CD4-positive, alpha-beta T cell treated with Interferon alpha-2 for 1 hour (primary cell): ENCODE measurements at places on chromosomes 5 and 9.

DNA sequence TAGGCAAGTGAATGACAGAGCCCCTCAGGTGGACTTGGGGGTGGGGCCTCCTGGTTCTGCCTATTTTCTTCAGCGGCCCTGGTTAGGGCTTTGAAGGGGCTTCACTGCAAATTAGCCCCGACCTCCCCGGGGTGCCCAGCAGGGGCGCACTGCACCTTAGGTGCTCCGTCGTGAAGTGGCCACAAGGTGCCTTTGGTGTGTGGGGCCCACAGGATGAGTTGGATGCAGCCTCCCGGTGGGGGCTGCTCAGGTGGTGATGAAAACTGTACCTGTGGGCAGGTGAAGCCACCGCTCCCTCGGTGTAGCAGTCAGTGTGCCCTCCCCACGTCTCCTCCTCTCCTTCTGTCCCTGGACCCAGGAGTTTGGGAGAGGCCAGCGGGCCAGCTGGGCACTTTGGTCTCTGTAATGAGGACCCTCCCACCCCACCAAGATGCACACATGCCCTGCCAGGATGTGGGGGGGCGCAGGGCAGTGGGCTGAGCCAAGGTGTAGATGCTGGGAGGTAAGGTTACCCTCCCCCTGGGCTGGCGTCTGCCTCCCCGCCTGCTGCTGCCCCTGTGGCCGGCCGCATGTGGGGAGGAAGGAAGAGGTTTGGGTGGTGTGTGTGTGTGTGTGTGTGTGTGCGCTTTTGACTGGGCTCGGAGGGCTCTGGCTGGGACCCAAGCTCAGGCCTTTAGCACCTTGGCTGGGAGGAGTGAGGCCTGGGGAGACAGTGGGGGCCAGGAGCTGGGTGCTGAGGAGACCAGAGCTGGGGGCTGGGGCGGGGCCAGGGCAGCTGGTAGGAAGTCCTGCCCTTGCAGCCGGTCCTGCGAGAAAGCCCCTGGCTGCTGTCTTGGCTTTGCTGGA is 55.6 kb downstream of the RXRA start:
- DNase-seq, result peak; percentile 68

GRCh38 chr5:91493086-91493485 is 110.0 kb upstream of the ARRDC3 start:
- DNase-seq, result no peak

- no peak for DNase-seq
Observed at GRCh38 chr9:6106711-6107339, 91.4 kb upstream of the RANBP6 start.

DNA sequence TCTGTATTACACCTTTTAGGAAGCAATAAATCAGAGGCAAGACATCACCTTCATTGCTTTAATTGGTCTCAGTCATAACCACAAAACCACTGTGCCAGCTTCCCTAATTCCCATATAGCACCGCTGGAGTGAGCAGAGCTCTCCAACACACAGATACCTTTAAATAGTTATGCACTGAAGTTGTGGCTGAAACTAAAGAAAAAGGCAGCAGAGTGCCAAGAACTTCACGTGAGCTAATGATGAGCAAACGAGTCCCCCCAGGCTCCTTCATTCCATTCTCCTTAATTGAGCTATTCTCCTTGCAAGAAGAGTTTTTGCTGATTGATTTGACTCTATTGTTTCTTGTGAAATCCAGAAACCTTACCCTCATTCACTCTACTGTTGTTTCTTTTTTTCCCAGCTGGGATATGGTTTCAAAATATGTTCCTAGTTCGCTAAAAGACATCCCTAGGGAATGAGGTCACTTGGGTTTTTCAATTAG is 501.5 kb downstream of the SPATA31D1 start:
- DNase-seq, result no peak

DNA sequence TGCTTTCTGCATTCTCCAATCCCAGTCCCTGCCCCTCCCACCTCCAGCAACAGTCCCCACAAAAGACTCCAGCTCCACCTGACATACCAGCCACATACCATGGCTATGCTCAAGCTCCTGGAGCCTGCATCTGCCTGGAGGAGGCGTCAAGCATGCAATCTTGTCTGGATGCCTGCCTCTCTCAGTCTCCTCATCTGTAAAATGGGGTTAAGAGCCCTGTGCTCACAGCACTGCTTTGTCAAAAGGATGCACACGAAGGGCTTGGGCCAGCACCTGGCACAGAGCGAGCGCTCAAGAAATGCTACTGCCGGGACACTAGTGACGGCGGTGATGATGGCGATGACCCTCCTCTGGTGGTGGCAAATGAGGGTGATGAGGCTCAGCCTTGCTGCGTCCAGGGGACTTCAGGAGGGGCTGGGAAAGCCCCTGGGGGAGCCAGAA is 202.9 kb upstream of the IER5L start:
- DNase-seq, result no peak

- DNase-seq, result no peak
Observed at GRCh38 chr5:32833663-32834062, 122.5 kb downstream of the NPR3 start.

- DNase-seq, result no peak
Observed at GRCh38 chr9:125493384-125493783, 213.6 kb downstream of the MAPKAP1 start.

- DNase-seq, result no peak
Observed at GRCh38 chr9:87198716-87199115, 251.4 kb upstream of the GAS1 start.

DNA sequence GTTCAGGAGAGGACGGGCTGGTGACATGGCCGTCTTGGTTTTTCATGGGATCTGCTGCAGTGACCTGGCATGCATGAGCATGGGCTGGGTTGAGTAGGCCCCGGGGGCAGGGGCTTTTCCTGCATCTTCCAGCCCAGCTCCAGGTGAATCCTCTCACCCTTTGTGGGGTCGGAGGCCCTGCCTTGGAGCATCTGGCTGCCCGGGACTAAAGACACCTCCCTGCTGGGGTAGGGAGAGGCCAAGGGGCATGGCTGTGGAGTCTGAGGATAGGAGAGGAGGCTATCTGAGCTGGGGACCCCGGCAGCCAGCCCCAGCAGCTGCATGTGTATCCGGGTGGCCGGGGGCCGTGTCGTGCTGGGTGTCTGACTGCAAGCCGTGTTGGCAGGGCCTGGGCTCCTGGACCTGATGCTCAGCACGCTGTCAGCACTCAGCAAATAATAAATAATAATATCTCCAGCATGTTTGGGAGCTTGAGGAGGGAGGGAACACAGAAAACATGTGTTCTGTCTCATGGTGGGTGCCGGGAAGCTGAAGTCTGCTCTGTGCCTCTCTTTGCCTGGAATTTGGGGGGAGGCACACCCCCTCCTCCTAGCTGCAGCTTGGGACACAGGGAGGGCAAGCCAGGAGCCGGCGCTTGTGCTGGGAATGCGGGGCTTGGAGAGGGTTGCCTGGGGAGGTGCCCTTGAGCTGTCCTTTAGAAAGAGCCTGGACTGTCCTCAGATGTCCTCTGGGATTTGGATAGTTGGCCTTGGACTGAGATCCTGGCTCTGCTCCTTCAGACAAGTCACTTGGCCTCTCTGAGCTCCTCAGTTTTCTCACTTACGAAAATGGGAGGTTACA is 28.4 kb upstream of the PITX1 start:
- DNase-seq, result no peak

DNA sequence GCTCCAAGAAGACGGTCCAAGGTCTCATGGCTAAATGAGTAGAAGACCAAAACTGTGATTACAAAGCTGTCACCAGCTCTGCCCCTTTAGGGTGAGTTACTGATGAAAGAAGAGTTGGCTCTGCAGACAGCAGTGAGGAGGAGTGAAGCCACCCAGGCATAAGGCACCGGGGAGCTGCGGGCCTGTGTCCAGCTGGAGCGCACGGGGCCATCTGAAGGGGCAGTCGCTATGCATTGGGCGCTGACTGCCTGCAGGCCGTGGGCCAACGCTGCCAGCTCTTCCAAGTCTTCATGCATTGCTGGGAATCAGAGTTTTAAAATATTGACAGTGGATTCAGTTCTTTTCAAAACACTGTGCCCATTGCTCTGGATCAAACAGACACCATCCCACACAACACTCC is 70.3 kb downstream of the DAPK1 start:
- DNase-seq, result no peak

- no peak for DNase-seq
Observed at GRCh38 chr9:120856700-120857099, 14.0 kb upstream of the PSMD5 start.

GRCh38 chr5:36530215-36530614 is 76.2 kb upstream of the SLC1A3 start:
- no peak for DNase-seq

GRCh38 chr5:180112181-180112861 is 40.8 kb upstream of the RNF130 start:
- DNase-seq, result no peak

DNA sequence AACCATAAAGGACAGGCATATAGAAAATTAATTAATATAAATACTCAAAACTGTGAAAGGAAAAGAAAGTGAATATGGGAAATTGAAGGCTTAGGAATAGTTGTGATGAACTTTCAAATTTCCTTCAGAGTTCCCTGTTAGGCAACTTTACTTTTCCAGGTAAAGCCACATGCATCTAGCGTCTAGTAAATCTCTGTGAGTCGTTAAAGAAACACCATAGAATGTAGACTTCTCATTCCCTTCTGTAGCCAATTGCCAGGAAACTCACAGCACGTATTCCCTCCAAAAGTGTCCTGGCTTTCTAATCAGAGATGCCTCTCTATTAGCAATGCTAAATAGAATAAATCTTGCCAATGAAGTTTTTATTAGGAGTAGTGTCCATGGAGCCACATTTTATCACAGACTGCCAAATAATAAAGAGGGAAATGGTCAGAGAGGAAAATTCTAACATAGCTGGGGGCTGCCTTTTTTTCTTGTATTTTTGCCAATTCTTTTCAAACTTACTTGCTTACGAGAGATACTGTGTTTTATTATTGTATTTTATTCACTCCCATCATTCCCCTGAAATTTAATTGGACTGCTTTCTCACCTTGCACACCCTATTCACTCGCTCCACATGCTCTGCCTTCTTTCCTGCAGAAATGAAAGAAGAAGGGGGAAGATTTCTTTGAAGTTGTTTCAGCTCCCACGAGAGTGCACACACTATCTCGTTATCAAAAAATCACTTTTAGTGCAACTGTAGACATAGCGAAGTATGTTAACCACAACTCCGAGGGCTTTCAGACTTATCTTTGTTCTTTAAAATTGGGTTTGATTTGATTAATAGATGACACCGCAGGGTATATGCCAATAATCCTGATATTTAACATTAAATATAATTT is 439.0 kb downstream of the CSNK1G3 start:
- DNase-seq, result no peak

GRCh38 chr9:80699511-80699998 is 989.8 kb downstream of the TLE1 start:
- DNase-seq, result no peak

GRCh38 chr5:11854936-11855335 is 49.3 kb downstream of the CTNND2 start:
- no peak for DNase-seq

DNA sequence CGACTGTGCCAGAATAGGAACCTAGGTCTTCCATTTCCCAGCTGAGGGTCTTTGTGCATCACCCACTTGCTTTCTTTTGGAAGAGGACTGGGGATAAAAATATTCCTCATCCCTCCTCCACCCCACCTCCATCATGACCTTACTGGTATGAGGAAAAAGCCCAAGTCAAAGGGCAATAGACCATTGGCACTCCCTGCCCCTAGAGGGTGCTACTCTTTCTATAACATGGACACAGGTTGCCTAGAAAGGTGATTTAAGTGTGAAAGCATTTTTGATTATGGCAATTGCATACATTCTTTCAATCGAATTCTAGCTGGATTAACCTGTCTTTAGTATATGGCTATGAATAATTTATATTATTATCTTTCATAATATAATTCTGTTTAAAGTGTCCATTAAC is 22.8 kb upstream of the ZNF618 start:
- DNase-seq, result no peak

GRCh38 chr9:108212184-108212583 is 643.6 kb downstream of the ACTL7B start:
- DNase-seq, result no peak
